NCI-H748 treated with DMSO at 0.1 percent for 48 hours (cell line): ENCODE measurements at places on chromosomes 1 and 21.

- no peak for DNase-seq
Measured at GRCh38 chr1:82507011-82507410, 706.3 kb downstream of the ADGRL2 start.

DNA sequence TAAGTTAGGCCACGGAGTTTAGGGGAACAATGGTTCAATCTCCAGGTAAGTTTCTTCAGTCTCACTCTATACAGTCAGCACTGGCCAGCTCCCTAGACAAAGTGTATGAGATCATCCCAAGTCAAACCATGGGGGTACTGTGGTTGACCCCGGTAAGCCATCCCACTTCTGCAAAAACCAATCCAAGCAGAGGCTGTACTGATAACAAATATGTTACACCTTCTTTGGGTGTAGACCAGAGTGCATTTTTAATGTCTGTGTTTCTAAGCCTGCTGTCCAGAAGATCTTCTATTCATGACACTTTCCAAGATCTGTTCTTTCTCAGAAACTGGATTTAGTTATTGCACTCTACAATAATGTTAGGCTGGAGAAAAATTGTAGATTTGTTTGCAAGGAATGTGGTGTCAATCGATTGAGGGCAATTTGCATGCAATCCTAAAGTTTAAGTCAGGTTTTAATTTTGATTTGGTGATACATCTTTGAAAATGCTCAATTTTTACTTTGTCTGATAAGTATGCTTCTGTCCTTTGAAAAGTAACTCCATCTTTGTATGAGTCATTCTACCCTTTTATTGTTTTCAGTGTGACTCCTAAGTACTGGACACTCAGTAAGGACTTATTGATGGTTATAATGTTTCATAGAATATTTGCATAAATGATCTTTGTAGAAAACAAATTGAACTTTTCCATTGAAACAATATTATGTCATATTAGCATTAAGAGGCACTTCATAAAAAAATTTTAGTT lies 152.4 kb downstream of the HLX start:
- DNase-seq = no peak

DNA sequence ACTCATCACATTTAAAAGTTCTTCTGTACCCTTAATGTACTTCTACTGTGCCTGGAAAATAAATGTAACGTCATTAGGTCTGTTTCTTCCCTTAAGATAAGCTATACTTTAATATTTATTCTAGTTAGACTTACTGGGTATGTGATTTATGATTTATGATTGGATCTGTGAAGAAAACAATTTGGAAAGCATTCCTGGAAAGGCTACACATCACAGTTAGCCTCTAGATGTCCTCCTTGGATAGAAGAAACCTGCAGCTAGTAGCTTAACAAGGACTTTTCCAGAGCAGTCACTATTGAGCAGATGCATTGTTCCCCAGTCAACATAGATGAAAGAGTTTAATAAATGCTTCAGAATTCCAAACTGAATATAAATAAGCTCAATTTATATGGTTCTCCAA lies 22.2 kb upstream of the ABL2 start:
- no peak for DNase-seq

DNA sequence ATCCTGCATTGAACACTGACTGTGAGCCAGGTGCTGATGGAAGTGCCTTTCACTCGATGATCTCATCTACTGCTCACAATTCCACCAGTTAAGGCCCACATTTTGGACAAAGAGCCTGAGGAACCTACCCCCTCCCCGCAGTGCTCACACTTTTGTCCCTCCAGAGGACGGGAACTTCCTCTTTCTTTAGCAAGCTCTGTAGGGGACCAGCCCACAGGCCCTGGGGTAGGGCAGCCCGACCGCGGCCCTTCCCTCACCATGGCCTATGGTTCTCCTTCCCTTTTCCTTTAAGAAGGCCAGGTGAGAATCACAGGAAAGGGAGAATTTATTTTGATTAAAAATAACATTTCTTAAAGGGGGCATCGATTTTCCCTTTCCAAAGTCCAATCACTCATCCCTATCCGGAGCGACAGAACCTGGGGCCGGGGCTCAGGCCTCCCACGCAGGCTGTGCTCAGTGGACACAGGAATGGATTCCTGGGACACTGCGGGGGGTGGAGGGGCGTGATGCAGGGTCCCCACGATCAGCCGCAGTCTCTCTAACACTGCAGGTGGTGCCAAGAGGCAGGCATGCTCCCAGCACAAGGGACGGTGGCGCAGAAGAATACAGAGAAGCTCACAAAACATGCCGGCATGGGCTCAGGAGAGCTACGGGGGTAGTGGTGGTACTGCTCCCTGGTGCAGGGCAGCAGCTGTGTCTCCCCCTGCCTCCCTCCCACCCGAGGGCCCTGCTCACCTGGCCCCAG lies 8.9 kb upstream of the KCNE1 start:
- no peak for DNase-seq

GRCh38 chr1:37016121-37016520 lies 18.2 kb downstream of the GRIK3 start:
- DNase-seq = no peak

DNA sequence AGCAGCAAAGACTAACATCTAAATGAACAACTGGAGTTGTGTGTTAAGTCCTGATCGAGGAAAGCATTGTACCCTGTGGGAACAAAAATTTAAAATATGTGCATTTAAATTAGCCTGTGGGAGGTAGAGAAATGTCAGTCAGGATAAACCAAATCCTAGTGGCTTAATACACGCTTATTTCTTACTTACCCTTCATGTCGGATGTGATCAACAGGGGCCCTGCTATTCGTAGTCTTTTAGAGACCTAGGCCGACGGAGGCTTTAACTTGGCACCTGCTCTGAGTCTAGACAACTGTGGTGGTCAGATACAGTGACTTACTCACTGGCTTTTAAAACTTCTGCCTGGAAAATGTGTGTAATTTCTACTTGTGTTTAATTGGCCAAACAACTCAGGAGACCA lies 10.2 kb downstream of the GSTM3 start:
- no peak for DNase-seq

DNA sequence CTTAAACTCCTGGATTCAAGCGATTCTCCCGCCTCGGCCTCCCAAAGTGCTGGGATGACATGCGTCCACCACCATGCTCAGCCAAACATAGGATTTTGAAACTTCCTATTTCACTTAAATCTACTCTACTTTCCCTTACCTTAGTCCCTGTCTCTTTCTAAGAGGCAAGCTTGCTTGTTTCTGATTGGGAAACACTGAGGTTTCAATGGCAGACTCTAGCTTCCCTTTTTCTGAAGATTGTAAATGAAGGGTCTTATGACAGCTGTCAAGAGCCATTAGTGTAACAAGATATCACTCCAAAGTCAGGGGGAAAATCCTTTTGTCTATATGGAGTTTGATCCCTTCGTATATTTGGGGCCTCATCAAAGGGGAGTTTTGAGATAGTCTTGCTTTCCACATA lies 23.5 kb upstream of the LMO4 start:
- DNase-seq = no peak

DNA sequence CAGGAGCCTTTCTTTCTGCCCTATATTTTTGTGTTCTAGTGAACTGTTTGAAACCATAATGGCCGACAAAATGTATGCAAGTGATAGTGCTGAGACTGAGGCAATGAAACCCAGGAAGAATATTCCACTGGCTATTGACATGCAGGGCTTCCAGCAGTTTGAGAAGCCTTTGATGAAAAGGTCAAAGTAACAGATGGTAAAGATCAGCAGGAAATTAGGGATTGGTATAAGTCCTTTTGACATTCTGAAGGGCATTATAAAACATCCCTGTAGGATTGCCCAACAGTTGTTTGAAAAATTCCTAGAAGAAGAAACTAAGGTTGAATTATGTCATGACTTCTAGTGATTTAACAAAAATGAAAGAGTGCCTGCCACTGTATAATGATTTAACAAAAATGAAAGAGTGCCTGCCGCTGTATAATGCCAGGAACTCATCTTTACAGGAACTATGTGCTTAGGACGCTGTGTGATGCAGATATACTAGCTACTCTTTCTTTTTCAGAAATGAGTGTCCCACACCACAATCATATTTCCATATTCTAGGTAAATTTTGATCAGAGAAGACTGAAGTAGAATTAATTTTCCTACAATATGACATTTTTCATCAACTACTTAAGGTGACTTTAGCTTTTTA lies 283.9 kb upstream of the ST6GALNAC5 start:
- no peak for DNase-seq

GRCh38 chr1:192491804-192492554 lies 83.6 kb upstream of the RGS1 start:
- DNase-seq = no peak

GRCh38 chr1:162230517-162230916 lies 146.1 kb downstream of the SPATA46 start:
- no peak for DNase-seq

DNA sequence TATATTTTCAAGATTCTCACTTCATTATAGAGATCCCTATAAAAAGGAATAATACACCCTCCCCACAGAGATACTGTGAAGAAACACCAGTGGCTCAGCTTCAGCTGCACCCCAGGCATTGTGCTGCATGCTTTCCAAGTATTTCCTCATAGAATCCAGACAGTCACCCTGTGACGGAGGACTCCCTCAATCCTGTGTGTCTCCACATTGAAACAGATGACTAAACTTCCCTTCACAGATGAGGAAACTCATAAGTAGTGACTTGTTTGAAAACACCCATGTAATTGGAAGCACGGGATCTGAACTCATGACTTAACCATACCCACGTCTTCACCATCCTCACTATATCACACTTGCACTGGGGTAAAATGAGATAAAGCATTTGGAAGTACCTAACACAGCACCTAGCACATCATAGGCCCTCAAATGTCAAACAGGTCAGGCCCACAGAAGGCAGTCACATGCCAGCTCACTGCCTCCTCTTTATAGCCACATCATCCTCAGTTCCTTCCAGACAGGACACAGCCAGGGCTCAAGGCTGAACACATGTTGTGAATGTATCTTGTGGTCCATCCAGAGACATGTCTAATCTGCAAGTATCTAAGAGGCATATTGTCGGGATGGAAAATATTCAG lies 55.2 kb downstream of the GPR161 start:
- no peak for DNase-seq

DNA sequence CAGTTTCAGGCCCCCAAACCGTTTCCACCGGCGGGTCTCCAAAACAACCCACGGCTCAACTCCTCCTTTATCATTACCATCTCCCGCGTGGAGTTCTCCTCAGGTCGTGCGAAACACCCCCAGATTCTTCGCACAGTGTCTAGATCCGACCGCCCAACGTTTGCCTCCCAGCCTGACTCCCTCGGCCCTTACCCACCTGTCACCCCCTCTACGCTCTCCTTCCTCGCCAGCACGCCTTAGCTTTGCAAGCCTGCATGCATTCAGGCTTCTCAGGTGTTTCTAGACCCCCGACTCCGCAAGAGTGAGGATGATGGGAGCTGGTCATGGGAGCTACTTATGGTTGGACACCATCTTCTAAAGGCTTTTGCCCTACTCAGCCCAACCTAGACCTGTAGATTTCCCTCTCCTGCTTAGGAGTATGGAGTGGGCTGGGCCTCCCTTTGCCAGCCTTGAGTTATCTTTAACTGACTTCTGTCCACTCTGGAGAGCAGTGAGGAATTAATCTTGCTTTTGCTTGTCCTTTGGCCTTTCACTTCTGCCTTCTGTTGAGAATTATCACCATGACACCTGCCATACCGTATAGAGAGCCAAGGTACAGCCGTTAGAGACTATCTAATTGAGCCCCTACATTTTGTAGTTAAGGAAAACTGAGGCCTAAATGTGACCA lies 865 bp downstream of the ATP5IF1 start:
- no peak for DNase-seq

- no peak for DNase-seq
Measured at GRCh38 chr1:216183454-216183853, 239.8 kb downstream of the USH2A start.

GRCh38 chr1:69295265-69295664 lies 272.5 kb upstream of the LRRC7 start:
- DNase-seq = no peak

- DNase-seq = peak; percentile 43
Measured at GRCh38 chr1:246583448-246584185, 17.4 kb downstream of the CNST start.

DNA sequence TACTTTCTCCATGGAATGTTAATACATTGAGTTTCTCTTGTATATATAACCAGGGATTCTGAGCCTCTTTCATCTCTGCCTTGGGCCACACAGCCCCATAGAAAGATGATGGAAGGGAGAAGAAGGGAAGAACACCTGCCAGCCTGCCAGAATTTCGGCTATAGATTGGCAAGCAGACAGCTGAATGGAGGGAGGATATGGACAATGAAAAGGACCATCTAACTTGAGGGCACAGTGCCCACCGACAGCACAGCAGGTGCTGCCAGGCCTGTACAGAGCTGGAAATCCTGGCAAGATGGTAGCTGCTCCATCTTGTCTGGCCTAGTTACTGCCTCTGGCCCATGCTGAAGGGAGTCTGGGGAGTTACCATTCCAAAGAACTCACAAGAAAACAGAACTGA lies 244.3 kb downstream of the FGGY start:
- no peak for DNase-seq

- no peak for DNase-seq
Measured at GRCh38 chr1:11940260-11940921, 5.9 kb downstream of the PLOD1 start.

- DNase-seq = no peak
Measured at GRCh38 chr1:236137285-236137852, 5.0 kb upstream of the GPR137B start.

- no peak for DNase-seq
Measured at GRCh38 chr1:6041432-6042062, 4.1 kb upstream of the KCNAB2 start.

GRCh38 chr1:2644591-2645101 lies 11.8 kb upstream of the MMEL1 start:
- no peak for DNase-seq

DNA sequence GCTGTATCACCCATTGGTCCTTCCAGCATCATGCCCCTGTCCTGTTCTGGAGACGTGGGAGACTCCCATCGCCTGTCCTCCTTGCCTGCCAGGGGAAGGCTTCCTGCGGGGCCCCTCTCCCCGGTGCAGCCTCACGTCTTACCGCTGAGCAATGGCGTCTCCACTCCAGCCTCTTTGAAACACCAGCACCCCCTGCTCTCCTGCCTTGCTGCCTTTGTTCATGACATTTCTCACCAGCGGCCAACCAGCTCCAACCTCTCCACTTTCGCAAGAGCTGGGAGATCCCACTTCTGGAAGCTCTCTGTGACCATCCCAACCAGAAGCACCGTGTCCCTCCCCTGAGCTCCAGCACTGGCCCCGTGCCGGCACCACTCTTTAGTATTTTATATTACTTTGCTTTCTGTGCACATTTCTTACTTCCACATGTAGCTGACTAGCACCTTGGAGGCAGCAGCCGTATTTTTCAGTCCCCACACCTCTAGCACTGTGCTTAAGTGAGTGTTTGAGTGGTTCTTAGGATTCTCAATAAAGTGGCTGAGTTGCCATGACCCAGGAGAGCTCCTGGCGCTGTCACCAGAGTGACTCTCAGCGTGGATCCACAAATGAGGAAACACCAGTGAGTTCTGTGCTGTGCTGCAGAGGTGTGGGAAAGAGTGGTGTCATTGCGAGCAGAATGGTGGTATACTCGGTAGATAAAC lies 83.5 kb downstream of the ATP5PO start:
- DNase-seq = no peak
